BJ (cell line): ENCODE measurements at places on chromosomes 7 and 10.
A peak's percentile ranks its signal among the peaks of the same experiment; 100 is the strongest.

DNA sequence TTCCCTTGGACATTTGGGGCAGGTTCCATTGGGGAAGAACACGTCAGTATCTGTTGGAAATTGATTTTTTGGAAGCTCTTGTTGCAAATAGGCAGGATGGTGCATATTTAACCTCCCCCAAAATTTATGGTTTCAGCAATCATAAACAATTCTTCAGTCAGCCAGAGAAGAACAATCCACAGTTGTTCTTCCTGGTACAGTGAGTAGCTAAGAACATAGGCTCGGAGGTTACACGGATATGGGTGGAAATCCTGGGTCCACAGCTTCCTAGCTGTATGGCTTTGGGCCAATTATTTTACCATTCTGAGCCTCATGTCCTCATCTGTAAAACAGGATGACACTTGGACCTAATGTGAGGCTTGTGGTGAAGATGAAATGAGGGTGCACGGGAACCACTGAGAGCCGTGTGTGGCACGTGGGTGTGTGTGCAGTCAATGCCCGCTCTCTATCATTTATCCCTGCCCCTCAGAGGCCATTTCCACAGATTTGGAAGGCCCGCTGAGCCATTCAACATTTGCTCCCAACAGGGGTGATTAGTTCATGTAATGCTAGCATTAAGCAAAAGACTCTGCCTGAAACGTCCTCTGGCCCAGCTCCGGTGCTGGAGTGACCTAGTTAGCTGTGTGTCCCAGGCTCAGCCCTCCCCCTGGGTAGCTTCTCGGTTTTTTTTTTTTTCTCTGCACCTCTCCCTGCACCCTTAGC lies 9.7 kb downstream of the CAMK1D start:
- DNase-seq, result no peak

DNA sequence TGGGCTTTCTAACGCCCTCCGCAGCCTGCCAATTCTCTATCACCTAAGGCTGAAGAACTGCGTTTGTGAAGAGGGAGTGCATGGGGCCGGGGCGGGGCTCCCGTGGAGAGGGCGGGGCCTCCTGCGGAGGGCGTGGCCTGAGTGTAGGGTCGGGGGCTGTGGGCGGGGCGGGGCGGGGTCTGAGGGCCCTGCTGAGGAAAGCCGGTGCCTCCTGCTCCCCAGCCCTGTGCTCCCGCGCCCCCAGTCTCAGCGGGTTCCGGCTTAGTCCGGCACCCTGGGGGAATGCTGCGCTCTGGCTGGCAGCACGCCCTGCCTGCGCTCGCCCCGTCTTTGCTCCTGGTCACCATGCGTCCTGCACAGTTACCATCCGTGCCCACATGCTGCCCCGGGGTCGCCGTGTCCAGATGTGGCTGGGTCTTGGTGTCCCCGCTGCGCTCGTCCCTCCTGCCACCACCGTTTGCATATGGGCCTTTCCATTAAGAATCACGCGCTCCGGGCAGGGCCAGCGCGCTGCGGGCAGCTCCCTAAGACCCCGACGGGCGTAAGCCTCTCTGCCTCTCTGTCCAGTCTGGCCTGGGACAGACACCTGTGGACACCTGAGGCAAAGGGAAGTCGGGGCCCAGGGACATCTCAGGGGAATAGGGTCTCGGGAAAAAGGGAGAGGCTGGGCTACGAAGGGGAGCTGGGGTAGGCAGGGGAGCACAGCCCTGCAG lies 144.0 kb upstream of the RET start:
- DNase-seq, result no peak

GRCh38 chr10:78539247-78539766 lies 505.6 kb downstream of the RPS24 start:
- no peak for DNase-seq

GRCh38 chr7:3201306-3201705 lies 99.7 kb upstream of the SDK1 start:
- DNase-seq, result no peak

GRCh38 chr10:114168450-114169009 lies 5.5 kb downstream of the CCDC186 start:
- DNase-seq, result no peak

- DNase-seq, result no peak
Measured at GRCh38 chr7:143171697-143172096, 11.5 kb upstream of the TAS2R39 start.

DNA sequence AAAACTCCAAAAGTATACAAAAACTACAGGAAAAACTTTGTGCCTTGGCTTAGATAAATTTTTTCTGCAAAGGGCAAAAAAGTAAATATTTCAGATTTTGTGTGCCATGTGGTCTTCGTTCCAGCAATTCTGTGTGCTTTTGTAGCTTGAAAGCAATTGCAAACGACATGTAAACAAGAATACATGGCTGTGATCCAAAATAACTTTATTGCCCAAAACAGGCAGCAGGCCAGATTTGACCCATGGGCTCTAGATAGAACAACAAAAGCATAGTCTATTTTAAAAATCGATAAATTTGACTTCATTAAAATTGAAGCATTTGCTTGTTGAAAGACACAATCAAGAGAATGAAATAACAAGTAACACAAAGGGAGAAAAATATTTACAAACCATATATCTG lies 336.6 kb downstream of the HPSE2 start:
- no peak for DNase-seq

- DNase-seq, result no peak
Measured at GRCh38 chr7:102444961-102445673, 11.7 kb downstream of the ORAI2 start.

- no peak for DNase-seq
Measured at GRCh38 chr10:79136236-79137005, 67.7 kb downstream of the ZMIZ1 start.

GRCh38 chr10:101182936-101183335 lies 46.3 kb downstream of the LBX1 start:
- no peak for DNase-seq

DNA sequence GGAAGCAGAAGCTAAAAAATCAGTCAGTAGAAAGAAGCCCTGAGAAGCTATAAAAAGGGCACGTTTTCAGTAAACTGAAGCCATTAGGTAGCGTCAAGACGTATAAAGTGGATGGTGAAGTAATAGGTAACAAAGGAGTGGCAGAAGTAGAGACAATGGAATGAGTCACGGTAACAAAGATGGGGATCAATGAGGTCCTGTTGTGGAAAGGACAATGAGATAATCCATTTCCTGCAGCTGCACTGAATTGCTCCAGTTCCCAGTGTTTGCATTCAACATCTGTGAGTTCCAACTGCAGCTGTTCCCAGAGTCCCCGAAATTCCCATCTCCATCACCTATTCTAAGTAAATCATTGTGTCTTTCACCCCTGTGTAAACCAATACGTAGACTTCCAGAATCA lies 4.8 kb upstream of the HYCC1 start:
- no peak for DNase-seq

DNA sequence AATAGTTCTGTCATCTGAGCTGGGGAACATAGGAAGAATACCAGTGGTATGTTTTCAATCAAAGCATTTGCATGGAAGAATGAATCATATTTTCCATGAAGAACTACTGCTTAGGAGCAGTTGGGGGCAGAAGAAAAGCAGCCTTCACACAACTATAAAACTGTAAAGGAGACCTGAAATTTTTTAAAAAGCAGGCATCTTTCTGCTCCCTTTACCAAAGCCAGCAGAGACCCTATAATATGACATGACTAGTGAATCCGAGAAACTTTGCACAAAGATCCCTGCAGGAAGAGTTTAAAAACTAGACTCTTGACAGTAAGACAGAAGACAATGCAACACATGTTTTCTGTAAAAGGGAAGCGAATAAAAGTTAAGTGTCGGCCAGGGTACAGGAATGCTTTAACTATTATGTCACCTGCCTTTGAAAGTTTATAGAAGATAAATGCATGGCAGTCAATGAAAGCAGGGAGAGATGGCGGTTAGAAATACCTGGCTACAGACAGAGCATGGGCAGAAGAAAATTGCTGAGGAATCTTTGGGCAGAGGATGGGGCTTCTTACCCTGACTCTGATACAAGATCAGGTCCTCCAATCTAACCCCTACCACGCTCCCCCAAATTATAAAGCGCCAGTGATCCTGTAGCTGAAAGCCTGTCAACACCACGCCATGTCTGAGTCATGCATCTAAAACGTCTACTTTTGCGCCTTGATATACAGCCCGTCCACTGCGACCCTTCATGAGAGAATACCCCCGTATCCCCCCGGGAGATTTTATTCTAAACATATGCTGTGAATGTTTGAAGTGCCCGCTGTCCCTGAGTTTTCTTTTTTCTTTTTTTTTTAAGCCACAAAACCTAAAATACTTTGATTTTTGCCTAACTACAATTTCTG lies 93.1 kb downstream of the GLI3 start:
- DNase-seq, result peak; percentile 34

- no peak for DNase-seq
Measured at GRCh38 chr7:75650062-75650461, 88.7 kb downstream of the HIP1 start.

DNA sequence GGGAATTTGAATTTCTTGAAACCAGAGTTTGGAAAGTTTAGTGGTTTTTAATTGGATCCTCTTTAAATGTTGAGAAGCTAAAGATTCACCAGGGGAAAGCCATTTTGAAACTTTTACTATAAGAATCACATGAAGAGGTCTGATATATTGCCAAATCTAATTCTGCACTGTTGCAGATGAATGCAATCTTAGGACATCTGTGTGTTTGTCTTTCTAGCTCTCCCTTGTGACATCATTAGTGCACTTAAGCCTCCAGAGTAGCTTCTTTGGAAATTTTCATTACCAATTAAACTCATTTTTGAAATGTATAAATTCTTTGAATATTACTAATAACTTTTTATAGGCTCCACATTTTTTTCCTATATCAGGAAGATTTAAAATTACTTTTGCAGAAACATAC lies 160.2 kb downstream of the BICC1 start:
- no peak for DNase-seq

DNA sequence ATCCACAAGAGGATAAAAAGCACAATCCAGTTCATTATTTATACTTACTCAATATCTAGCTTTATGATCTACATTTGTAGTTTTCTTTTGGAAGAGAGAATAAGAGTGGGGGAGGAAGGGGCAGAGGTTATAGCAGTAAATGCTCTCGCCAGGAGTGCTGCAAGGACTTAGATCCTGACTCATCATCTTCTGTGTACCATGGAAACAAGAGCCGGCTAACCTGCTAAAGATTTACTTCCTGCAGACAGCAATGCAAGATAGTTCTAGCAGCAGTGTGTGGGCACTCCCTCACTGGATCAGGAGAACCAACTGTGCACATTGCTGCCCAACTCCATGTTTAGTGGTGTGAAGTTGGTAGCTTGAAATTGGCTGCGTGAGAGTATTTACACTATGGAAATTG lies 47.7 kb upstream of the TRIL start:
- no peak for DNase-seq

DNA sequence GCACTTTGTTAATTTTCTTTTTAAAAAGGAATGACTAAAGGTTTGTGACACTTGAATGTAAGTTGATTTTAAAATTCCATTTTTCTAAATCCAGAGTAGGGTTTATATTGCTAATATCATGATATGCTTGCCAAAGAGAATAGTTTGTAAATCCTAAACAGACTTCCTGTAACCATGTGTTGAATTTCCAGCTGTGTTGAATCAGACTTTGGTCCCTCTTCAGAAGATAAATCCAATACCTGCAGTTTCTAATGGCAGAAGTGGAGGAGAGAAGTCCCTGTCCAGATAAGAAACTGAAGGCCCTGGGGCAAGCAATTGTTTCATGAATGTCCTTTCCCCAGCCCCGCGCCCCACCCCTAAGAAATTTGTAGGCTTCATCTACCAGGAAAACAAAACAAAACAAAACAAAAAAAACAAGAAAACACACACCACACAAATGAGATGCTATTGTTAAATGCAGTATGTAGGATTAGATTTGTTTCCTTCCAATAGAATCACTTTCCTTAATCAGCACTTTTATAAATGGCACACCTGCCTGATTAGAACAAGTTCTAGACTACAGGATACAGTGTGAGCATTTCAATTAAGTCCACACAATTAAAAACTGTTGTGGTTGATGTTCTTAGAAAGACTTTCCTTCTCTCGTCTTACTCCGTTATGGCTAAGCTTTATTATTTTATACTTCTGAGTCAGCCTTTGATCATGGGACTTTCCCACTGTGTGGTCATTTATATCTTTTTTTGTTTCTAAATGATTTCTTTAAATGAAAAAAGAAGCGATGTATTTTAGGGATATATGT lies 122.8 kb downstream of the KAT6B start:
- DNase-seq, result no peak

GRCh38 chr10:83037653-83038052 lies 1101.7 kb upstream of the GHITM start:
- DNase-seq, result no peak

DNA sequence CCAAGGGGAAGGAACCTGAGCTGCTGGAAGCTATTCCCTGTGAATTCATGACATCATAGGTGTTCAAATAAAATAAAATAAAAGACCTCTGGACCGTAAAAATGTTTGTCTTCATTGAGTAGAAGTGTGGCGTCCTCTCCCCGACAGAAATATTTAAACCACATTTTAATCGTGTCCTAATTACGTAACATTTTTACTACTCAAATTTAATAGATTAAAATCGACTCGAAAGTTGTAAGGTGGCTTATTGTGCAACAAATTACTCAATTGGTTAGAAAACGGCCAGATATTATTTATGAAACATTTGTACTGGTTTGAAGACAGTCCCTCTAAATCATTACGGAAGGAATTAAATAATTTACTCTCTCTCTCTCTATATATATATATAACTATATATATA lies 15.5 kb upstream of the NCAPG2 start:
- no peak for DNase-seq

GRCh38 chr10:117432866-117433265 lies 57.6 kb upstream of the PDZD8 start:
- no peak for DNase-seq

DNA sequence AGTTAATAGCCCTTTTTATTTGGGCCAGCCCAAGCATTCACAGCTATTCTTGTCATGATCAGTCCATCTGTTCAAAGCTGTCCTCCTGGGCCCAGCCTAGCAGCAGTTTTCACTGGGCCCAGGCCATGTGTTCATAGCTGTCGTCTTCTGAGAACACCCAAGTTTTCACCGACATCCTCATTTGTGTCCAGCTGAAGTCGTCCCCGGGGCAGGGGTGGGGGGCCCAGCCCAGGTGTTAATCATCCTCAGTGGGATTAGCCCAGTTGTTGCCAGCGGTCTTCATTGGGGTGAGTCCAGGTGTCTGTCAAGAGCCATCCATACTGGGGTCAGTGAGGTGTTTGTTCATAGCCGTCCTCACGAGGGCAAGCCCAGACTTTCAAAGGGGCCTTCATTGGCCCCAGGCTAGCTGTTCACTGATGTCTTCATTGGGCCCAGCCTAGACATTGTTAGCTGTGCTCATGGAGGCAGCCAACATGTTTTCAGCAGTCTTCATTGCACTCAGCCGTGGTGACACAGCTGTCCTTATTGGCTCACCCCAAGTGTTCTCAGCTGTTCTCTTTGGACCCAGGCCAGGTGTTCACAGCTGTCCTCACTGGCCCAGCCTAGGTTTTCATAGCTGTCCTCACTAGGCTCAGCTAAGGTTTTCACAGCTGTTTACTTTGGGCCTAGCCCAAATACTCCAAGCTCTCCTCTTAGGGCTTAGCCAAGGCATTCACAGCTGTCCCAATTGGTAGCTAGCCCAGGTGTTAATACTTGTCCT lies 10.0 kb downstream of the FRG2B start:
- no peak for DNase-seq

DNA sequence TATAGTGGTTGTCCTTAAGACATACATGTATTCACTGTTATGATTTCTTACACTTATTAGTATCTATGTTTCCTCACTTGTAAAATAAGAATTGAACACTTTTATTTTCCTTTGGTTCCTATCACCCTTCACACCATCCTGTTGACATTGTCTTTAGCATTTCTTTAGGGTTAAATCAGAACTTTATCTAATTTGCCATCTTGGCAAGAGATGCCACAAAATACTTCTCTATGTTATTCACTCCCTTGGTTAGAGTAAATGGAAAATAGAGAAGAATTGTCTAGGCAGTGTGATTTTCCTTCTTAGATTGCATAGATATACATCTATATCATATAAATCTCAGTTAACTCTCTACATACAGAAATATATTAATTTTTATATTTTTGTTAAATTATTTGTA lies 204.7 kb downstream of the SEMA3D start:
- DNase-seq, result no peak
